ENCODE measurements at places on chromosomes 11 and 22.

DNA sequence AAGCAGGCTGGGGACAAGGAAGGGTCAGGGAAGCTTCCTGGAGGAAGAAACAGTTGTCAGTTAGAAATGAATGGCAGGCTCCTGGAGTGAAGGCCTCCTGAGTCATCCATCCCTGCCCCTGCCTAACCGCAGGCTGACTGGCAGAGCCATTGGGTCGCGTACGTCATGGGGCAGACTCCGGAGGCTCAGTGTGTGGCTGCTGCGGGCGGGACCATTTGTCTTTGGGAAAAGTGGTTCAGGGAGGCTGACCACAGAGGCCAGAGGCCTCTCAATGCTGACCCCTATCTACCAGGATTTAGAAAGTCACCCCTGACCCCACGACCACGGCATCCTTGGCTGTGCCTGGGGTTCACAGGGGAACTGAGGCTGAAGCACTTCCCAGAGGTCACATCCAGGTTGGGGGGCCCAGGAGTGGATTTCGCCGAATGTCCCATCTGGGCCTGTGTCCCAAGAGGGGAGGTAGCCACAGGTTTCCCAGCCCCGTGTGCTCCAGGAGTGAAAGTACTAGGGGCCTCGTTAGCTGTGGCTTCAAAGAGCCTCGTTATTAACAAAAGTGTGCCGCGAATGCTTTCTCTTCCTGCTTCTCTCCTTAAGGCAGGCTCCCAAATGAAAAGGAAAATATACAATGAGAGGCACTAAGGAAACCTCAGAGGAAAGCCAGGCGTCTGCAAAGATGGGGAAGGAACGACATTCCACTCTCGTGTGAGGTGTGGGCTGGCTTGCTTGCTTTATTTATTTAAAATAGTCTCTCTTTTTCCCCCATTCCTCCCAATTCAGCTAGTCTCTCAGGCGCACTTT, 58.9 kb downstream of the FLRT1 start:
- no peak for DNase-seq

DNA sequence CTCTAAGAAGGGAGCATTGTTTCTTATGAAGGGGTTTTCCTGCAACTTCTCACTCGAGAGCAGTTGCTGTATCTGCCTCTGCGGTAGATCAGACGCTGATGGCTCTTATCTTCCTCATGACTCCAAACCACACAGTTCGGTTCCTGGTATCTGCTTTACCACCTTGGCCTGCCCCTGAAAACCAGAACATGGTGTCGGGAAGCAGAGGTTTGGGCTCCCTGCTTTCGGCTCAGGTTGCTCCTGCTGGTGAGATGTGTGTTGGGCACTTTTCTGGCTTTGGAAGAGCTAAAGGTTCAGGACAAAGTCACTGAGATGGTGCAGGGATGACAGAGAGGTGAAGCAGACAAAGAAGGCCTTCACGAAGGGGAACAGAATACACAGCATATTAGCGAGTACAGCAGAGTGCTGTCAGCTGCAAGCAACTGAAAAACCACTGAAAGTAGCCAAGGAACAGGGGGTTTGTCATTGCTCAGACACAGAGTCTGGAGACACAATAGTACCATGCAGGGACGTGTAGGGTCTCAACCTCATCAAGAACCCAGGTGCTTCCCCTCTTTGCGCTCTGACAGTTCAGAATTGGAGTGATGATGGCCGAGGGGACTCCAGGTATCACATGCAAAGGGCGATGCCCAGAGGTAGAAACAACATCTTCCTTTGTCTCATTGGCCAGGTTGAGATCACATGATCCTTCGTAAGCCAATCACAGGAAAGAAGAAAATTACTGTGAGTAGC, 11.9 kb upstream of the CSF2RB start:
- DNase-seq = no peak

- DNase-seq = peak; percentile 84
These were observed at the start of gene UFD1 for GRCh38 chr22:19478901-19479354. Gene UFD1 (minus strand): TSS chr22:19479193. CDS start chr22:19479085, 108 bp downstream.

DNA sequence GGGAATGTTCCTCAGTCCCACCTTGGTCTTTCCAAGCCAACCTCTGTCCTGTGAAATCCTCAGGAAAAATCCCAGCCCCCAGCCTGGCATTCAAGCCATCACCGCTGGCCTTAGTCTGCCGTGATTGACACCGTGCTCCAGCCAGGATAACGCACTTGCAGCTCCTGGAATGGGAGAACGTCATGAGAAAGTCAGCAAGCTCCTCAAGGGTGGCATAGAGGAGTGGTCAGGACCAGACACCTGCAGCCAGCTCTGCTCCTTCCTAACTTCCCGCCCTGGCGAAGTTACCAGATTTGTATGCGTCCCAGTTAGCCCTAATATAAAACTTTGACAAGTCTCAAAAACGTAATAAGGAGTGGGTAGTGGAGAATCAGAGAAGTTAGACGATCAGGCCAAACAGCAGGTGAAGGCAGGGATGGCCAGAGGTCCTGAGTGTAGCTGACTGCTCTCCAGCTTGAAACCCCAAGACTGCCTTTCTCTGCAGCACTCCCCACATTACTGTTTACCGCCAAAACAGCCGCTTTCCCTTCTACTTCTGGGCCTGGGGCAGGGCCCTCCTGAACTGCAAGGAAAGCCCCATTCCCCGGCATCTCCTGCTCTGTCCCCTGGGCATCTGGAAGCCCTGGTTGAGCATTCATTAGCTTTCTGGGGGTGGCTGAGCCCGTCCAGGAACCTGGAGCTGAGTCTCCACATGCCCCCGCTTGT, 1.3 kb upstream of the DKK3 start:
- no peak for DNase-seq

DNA sequence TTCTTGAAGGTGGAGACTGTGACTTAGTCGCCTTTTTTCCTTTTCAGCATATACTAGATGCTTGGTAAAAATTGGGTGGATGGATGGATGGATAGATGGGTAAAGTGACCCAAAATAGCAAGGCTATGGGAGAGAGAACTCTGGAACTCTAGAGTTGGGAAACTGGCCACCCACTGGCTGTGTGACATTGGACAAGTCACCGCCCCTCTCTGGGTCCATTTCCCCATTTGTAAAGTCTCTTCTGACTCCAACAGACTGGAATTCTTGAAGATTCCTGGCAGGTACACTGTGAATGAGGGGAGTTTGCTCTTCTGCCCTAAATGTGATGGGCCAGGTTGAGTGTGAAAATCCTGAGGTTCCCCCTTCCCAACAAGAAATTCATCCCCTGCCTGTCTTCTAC, 8.0 kb downstream of the TKFC start:
- DNase-seq = no peak

- no peak for DNase-seq
These were observed 40.9 kb upstream of the PRR5 start for GRCh38 chr22:44661070-44661469.

GRCh38 chr22:27988704-27989103, 69.6 kb upstream of the PITPNB start:
- DNase-seq = no peak

DNA sequence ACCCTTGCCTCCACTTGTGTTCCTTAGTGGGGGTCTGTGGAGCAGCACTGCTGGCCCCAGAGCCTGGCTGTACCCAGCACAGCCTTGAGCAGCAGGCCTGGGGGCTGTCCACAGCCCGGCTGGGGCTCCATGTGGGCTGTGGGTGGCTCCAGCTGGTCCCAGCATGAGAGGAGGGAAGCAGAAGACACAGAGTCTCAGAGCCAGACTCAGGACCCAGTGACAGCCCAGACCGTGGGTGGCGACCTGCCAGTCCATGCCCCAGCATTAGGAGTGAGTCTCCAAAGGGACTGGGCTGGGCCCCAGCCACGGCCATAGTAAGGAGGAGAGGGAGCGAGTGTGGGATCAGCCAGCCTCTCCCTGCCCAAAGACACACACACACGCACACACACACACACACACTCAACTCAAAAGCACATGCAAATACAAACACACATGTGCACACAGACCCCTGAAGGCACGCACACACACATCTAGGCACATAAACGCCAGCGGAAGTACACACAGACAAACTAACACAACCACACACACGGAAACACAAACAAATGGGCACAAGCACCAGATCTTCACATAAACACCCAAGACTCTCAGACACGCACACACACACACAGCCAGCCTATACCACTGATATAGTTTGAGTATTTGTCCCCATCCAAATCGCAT, 16.7 kb upstream of the LRRC10B start:
- DNase-seq = no peak

GRCh38 chr22:31604746-31605705, 57.0 kb downstream of the PISD start:
- DNase-seq = no peak

DNA sequence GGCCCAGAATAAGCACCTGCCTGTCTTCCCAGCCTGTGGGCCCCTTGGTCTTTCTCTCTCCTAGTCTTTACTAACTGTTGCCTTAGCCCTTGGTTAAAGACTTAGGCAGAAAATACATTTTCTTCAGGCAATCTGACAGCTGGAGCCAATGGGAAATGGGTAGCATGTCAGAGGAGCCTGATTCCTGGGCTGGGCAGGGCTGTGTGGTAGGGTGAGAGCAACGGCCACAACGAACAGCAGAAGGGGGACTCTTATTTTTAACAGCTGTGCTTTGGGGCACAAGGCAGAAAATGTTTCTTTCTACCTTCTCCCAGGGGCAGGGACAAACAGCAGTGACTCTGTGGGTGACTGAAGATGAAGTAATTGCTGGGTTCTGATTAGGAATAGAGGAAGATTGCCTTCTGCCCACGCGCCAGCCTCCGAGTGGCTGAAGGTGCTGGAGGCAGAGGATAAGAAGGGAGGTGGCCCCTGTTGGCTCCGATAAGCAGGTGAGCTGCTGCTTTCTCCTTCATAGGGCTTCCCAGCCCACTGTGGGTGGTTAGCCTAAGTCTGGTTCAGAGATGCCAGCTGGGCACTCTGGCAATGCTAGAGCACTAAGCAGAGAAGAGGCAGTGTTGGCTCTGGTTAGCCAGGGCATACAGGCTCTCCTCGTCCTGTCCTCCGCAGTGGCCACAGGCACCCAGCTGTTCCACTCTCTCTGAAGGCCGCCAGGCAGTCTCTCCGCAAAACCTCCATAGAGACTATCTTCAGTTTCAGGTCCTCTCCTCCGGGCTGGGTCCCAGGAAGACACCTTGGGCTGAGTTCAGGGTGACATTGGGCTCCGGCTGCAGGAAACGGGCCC, 1.5 kb downstream of the YPEL4 start:
- peak; percentile 39 for DNase-seq

DNA sequence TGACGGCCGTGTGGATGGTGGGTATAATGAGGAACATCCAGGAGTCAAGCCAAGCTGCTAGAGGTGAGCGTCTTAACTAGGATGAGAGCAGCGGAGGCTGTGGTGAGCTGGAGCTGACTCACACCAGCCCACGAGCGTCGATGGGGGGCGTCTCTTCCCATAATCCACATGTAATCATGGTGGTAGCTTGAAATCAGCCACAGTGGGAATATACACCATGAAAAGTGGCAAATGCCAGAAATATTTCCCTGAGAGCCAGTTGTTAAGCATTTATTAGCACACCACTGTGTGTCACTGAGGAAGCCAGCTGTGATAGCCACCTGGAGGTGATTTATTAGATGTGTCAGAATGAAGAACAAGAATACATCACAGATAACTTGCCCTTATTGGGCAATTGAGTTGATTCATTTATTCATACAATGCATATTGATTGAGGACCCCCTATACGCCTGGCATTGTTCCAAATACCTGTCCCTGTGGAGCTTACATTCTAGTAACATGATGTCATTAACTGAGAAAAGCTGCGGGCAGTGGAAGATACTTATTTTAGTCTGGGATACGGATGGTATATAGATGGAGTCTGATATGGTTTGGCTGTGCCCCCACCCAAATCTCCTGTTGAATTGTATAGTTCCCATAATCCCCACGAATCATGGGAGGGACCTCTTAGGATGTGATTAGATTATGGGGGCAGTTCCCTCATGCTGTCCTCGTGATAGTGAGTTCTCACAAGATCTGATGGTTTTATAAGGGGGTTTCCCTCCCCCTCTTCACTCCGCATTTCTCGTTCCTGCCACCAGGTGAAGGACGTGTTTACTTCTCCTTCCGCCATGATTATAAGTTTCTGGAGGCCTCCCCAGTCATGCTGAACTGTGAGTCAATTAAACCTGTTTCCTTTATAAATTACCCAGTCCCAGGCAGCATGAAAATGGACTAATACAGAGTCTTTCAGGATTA, 473.4 kb downstream of the METTL15 start:
- DNase-seq = no peak

- no peak for DNase-seq
These were observed 4.9 kb downstream of the MRPL48 start for GRCh38 chr11:73792584-73792983.

DNA sequence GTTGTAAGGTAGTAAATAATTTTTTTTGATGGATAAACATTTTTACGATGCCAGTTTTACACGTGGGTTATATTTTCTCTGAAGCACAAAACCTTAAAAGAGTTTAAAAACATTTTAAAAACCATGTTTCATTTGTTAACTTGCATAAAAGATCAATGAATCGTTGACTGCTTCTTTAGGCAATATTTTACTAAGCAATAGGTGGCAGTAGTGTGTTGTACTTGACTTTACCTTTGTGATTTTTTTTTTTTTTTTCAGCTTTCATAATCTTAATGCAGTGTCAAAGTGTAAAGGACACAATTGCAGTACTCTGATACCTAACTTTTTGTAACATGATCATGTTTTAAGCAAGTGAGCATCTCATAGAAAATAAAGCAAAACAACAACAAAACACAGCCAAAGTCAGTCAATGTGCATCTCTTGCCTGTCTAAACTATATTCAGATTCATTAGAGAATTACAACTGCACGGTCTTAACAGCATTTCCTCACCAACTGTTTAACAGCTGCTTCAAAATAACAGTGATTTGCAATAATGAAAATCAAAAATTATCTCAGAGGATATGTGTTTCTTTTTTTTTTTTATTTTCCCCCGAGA, 27.7 kb downstream of the DNAJC24 start:
- DNase-seq = peak; percentile 35

DNA sequence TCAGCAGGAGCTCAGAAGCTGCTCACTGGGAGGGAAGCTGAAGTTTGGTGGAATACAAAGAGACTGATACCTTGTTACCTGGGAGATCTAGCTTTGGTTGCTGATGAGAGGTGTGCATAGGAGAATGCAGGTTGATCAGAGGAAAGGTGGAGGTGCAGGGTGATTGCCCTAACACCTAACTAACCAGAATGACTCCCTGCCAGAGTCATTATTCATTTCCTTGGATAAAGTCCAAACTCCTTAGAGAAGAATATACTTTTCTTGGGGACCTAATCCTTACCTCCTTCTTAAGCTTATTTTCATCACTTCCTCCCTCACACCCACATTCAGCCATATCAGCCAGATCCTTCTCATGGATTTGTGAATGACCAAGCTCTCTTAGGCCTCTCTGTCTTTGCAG, 814.2 kb upstream of the TENM4 start:
- no peak for DNase-seq

GRCh38 chr11:62015615-62016014, 48.2 kb upstream of the FTH1 start:
- DNase-seq = no peak
